ENCODE measurements at places on chromosomes 7 and 10.

DNA sequence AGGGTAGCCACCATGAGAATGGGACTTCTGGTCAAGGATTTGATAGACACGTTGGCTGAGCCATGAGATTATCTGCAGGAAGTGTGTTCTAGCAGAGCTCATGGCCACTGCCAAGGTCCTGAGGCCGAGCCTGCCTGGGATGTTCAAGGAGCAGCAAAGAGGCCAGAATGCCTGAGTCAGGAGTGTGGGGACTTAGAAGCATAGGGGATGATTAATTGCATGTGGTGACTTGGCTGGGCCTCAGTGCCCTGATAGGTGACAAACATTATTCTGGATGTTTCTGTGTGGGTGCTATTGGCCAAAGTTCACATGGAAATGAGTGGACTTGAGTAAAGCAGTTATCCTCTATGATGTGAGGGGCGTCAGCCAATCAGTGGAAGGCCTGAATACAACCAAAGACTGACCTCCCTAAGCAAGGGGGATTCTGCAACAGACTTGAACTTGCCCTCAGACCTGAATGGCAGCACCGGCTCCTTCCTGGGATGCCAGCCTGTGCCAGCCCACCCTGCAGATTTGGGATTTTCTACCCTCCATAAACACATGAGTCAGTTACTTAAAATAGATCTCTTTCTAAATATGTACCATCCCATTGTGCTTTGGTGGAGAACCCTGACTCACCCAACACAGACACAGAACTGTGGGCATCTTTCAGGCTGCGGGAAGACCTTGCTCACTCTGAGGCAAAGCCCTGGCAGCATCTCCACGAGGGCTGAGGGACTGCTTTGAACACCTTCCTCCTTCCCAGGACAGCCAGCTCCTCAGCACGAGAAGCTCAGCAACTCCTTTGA lies 363.9 kb upstream of the MGMT start:
- DNase-seq: no peak

- DNase-seq: no peak
These were observed 59.0 kb downstream of the VSTM4 start for GRCh38 chr10:49056356-49056755.

DNA sequence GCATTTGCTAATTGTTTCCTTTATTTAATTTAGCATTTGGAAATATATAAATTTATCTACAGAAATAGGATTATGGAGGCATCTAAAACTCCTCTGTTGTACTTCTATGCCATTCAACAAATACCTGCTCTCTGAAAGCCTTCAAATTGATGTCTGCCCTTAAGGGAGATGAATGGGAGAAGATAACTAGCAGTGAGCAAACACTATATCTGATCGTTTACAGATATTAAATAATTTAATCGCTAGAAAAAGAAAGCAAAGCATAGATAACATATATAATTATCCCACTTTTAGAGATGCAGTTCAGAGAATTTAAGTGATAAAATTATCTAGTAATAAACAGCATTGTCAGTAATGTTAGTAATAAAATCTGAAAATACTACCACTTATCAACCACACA lies 524.9 kb downstream of the NRG3 start:
- DNase-seq: no peak

- no peak for DNase-seq
These were observed 252.2 kb upstream of the HABP2 start for GRCh38 chr10:113300617-113301016.

DNA sequence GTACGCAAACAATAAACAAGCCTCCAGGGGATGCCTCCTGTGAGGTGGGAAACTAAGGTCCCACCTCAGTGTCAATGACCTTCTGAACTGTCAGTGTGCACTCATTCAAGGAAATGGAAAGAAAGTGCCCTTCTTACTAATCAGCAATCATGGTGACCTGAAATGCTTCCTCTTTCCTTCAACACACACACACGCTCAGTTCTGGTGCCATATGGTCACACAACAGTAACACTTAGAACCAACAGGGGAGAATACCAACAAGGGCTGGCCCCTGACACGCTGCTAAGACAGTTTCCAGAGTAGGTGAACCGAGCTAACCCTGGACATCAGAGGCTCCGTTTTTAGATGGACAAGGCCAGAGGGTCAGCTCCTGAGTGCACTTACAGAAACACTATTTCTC lies 42.1 kb upstream of the EFCAB10 start:
- DNase-seq: no peak

GRCh38 chr10:24256619-24257107 lies 47.7 kb downstream of the KIAA1217 start:
- DNase-seq: no peak

- DNase-seq: no peak
These were observed 555.0 kb downstream of the INHBA start for GRCh38 chr7:41147606-41148485.

DNA sequence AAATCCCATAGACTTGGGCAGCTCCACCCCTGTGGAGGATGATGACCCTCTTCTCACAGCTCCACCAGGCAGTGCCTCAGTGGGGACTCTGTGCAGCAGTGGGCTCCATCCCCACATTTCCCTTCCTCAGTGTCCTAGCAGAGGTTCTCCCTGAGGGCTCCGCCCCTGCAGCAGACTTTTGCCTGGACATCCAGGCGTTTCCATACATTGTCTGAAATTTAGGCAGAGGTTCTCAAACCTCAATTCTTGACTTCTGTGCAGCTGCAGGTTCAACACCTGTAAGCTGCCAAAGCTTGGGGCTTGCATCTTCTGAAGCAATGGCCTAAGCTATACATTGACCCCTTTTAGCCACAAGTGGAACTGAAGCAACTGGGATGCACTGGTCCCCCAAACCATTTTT lies 31.8 kb downstream of the NEUROG3 start:
- no peak for DNase-seq

- DNase-seq: no peak
These were observed 15.8 kb downstream of the GOLGA7B start for GRCh38 chr10:97865488-97865887.

DNA sequence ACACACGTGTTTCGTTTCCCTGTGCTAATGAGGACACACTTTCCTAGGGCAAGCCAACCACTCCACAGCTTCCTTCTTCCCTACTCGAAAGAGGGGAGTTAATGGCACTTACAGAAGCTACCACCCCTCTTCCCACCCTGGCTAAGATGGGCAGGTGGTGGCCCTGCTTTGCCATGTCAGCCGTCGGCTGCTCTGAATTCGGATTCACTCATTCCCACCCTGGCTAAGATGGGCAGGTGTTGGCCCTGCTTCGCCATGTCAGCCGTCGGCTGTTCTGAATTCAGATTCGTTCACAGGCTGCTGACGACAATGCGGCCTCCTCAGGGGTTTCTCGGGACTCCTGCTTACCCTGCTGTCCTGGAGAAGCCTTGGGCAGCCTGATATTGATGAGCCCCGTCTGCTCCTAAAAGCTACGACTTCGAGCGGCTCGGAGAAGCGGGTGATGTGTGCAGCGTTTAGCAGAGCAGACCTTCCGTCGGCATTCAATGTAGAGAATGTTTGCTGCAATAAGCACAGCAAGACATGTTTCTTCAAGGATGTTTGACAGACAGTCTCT lies 56.2 kb upstream of the PPP2R2D start:
- no peak for DNase-seq

DNA sequence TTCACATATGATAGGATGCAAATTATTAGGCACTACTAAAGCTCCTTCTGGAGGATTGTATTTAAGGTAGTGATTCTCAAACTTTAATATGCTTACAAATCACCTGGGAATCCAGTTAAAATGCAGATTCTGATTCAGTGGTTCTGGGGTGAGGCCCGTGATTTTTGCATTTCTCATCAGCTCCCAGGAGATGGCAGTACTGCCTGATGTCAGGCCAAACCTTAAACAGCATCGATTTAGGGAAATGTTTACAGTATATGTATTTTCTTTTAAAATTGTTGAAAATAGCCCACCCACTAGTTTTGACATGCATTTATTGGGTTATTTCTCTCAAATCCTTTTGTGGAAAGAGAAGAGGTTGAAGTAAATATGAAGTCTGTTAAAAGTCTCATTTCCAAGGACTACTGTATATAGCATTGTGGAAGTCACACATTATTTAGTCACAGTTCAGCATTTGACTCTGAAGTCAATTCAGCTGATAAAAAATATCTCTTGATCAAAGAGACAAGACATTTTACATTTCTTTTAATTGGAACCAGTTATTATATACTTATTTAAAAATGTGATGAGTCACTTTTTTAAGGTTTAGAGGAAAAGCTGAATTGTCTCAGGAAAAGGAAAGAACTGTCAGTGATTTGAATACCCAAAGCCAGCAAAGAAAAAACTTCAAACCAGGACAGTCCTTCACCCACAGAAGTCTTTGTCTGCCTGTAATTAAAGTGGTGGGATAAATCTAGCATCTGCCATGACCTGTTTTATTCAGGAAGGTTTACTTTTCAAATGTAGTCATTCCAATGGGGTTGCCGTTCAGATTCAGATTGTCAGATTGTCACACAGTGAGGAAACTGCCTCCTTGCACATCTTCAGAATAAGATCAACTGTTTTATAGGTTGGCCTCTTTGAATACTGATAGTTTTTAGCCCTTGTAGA lies 21.1 kb upstream of the HBP1 start:
- no peak for DNase-seq

- peak; percentile 67 for DNase-seq
These were observed 673 bp downstream of the NDUFB8 start for GRCh38 chr10:100528921-100529474.

- DNase-seq: no peak
These were observed 175.9 kb downstream of the CCDC71L start for GRCh38 chr7:106485031-106485551.

DNA sequence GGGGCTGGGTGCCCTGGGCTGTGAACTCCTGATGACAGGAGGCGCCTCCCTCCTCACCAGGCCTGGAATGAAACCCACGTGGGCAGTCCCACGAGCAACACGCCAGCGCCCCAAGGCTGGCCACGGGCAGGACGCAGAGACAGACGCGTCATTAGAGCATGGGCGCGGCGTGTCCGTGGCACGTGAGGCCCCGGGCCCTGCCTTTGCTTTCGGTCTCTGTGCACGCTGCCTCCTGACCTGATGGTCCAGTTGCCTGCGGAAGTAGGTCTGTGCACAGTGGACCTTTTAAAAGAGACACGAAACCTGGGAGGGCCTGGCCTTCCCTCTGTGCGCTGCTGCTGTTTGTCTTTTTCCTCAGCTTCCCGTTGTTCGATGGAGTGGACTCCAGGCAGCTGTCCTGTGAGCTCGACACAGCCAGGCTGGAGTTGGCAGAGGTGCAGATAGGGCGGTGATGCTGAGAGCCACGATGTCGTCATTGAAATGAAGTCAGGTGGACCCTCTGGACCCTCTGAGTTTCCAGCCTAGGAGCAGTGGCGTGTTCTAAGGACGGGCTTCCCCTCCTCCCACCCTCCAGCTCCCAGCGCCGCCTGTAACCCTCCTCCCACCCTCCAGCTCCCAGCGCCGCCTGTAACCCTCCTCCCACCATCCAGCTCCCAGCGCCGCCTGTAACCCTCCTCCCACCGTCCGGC lies 40.1 kb upstream of the CFAP46 start:
- DNase-seq: no peak

- DNase-seq: no peak
These were observed 110.7 kb downstream of the RALA start for GRCh38 chr7:39733881-39734632.

GRCh38 chr10:23157691-23158369 lies 34.3 kb upstream of the PTF1A start:
- DNase-seq: peak; percentile 16

- no peak for DNase-seq
These were observed 32.7 kb downstream of the EEPD1 start for GRCh38 chr7:36185756-36186155.

DNA sequence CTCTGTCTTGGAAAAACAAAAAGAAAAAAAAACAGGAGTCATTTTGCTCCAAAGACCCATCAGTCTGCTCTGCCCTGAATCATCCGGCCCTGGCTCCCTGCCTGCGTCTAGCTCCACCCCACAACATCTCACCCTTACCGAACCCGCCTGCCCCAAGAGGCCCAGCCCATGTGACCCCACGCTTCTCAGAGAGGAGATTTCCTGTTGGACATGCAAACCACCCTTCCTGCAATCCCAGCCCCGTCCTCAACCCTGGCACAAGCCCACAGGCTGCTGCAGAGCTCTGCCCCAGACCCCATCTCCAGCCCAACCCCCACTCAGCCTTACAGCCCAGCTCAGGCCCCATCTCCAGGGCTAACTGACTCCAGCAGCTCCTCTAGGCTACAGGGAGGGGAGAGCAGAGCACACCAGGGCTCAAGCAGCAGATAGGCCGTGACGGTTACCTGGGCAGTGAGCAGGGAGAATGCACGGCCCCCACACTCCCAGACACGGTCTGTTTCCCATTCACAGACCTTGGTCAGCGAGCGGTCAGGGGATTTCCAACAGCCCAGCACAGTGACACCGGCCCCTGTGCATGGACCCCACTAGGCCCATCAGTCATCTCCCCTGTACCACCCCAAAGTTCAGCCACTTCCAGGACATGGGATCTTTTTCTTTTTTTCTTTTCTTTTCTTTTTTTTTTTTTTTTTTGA lies 69.9 kb upstream of the GTF2I start:
- DNase-seq: peak; percentile 35

- no peak for DNase-seq
These were observed 12.7 kb downstream of the TSPAN14 start for GRCh38 chr10:80466724-80467326.

DNA sequence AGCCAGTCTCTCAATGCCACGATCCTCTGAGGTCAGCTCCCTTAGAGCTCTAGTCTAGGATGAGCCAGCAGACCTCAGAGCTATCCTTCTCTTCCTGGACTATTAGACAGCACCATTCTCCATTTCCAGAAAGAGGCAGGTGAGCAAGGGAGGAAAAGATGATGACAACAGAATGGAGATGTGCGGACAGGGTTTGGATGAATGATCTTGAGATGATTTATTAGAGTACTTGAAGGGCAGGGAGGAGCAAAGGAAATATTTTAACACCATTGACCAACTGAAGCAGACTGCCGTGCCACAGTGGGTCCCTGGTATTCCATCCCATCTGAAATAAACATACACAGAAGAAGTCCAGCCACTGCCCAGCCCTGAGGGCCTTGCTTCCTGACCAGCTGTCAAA lies 94.3 kb downstream of the CFAP58 start:
- no peak for DNase-seq

DNA sequence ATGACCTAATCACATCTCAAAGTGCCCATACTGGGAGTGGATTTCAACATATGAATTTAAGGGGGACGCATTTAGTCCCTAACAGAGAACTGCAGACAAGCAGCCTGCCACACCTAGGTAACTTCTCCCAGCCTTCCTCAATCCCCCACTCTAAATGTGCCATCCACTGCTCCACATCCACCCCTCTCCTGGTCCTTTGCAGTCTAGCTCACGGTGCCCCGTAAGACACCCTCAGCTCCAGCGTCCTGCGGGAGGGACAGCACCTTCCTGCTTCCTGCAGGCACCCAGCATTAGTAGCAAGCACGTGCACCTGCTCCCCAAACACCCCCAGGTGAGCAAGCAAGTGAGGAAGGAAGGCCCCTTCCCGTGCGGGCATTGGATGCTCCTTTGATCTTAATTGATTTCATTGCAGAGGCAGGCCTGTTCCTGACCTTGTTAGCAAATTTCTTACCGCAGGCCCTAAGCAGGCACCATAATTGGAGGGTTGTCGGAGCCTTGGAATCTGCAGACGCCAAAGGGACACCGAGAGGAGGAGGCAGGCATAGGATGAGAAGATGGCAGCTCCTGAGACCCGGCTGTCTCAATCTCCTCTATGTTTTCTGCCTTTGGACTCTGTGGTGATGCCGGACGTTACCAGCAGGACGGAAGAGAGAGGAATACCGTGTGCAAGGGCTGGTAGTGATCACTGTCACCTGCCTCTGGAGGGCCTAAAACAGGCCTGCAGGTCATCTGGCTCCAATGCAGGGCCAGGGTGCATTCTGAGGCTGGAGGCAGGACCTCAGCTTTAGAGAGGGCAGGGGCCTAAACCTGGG lies 75.8 kb upstream of the CHST15 start:
- DNase-seq: no peak

GRCh38 chr7:120996333-120996987 lies 7.9 kb downstream of the CPED1 start:
- DNase-seq: no peak

GRCh38 chr10:110395350-110396283 lies 90.9 kb upstream of the SMNDC1 start:
- no peak for DNase-seq
